ENCODE measurements at places on chromosomes 2 and 18. TPM values are rescaled to one million over a fixed set of nuclear protein-coding genes. Genes with fewer than 3 reads are reported as not detected.
A peak's percentile ranks its signal among the peaks of the same experiment; 100 is the strongest.

DNA sequence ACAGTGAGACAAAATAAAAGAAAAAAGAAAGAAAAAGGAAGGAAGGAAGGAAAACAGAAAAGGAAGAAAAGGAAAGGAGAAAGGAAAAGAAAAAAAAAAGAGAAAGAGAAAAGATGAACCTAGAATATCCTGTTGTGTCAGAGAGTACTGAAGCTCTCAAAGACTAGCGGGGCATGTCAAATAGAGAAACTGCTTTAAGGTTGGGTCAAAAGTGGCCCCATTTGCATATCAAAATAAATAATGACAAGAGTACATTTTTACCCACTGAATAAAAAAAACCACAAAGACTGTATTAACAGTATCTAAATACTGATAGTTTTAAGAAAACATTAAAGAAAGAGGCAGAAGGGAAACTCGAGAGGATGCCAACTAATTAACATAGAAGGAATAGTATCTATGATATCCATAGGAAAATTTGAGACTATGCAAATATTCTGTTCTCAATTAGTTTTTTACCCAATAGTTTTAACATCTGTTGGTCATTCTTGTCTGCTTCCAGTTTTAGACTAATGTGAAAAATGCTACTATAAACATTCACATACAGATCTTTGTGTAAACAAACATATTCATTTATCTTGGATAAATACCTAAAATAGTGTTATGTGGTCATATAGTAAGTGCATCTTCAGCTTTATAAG lies 53.2 kb downstream of the SFXN5 start:
- no peak for DNase-seq

GRCh38 chr2:85011747-85012146 lies 40.8 kb downstream of the KCMF1 start:
- DNase-seq, result no peak

The DSG4 gene
- not detected for total RNA-seq

The GKN2 gene
- not detected for total RNA-seq

- DNase-seq, result no peak
Observed at GRCh38 chr18:425106-425745, 75.3 kb downstream of the COLEC12 start.

DNA sequence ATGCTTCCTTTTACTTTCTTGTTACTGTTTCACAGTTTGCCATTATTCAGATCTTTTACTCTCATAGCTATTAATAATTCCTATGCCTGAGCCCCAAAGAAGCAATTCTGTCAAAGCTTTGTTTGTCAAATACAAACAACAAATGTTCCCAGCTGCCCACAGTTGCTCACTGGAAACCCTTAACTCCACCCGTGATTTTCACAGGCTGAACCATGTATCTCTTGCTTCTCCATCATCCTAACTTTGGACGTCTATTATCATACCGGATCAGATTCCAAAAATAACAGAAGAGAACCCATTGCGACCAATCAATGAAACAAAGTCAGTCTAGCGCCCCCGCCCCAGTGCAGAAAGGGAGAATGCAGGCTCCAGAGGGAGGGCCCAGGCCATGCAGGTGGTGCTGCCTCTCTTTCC lies 24.2 kb downstream of the COLEC12 start:
- no peak for DNase-seq

The SLC8A1 gene
- total RNA-seq, result 8.3 TPM

The GPR155 gene
- 3.5 TPM for total RNA-seq

DNA sequence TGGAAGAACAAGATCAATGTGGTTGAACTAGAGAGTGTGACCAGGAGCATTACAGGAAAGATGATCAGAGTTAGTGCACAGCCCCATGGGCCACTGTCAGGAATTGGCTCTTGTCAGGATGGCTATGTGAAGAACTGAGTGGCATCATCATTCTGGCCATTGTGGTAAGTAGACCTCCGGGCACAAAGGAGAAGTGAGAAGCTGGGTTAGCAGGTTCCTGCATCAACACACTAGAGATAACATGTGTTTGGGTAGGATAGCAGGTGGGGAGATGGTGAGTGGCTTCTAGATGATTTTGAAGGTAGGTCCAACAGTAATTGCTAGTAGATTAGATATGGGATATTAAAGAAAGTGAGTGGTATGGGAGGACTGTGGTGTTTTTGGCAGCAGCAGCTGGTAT lies 408.2 kb downstream of the TSN start:
- DNase-seq, result no peak

GRCh38 chr2:100588071-100588786 lies 25.4 kb downstream of the PDCL3 start:
- peak; percentile 74 for DNase-seq

The MC4R gene
- not detected for total RNA-seq

The PDE1A gene
- total RNA-seq, result 0.07 TPM

DNA sequence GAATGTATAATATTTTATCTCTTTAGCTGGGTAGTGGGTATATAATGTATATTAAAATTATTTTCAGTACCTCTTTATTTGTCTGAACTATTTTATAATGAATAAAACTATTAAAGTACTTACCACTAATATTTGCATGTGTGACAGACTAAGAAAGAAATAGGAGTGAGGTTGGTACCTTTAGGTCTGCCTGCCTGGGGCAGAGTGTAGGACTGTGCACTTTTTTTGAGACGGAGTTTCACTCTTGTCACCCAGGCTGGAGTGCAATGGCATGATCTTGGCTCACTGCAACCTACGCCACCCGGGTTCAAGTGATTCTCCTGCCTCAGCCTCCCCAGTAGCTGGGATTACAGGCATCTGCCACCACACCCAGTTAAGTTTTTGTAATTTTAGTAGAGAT lies 18.8 kb downstream of the NCOA1 start:
- DNase-seq, result no peak

GRCh38 chr2:20666005-20666303 lies 990 bp upstream of the GDF7 start:
- no peak for DNase-seq

Data from HT1080 (cell line).